ENCODE measurements at places on chromosomes 7 and 10.
A peak's percentile ranks its signal among the peaks of the same experiment; 100 is the strongest.

- DNase-seq = no peak
Measured at GRCh38 chr7:49773218-49773935, at the start of gene VWC2. TSS of gene VWC2 (plus strand) at chr7:49773638. CDS start at chr7:49775436, 1,798 bp downstream.

DNA sequence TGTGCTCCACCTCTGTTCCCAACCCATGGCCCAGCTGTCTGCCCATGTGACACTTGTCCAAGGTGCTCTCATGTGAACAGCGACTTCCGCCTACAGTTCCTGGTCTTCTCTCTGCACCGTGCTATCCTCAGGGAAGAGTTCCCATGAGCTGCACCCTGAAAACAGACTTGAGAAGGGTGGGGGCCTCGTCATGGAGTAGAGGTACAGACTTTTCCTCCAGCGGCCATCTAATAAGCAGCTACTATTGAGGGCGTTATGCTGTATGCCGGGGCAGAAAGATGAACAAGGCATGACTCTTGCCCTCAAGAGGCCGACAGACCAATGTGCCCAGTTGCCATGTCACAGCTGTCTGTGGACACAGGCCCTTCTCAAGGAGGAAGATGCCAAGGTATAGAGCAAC lies 25.4 kb upstream of the LYZL1 start:
- no peak for DNase-seq

DNA sequence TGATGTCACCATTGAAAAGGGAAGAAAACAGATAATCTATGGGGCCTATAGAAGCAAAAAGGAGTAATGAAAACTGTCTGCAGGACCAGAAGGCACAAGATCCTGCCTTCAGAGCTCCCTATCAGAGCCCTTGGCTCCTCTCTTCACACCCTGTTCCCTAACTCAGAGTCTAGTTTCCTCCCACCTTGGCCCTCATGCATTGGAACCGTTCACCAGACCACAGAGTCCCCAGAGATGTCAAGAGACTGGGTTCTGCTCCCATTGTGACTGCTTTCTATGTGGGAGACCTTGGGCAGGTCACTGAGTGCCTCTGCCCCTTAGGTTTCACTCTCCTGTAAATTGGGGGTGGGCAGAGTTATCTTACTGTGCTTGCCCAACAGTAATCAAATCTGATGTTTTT lies 80.1 kb upstream of the RPA3 start:
- DNase-seq = no peak

DNA sequence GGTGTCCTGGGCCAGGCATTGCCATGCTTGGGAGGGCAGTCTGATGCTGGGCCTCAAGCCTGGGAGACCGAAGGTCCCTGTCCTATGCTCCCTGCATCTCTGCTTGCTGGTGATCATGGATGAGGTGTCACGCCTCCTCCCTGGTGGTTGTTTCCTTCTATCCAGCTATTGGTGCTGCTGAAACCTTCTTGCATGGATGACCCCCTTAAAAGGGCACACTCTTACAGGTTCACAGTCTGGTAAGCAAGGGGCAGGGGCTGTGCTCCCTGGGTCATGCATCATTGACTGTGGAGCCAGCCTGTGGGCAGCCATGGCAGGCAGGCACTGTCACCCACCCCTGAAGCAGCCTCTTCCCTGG lies 36.8 kb upstream of the SLC29A3 start:
- no peak for DNase-seq

DNA sequence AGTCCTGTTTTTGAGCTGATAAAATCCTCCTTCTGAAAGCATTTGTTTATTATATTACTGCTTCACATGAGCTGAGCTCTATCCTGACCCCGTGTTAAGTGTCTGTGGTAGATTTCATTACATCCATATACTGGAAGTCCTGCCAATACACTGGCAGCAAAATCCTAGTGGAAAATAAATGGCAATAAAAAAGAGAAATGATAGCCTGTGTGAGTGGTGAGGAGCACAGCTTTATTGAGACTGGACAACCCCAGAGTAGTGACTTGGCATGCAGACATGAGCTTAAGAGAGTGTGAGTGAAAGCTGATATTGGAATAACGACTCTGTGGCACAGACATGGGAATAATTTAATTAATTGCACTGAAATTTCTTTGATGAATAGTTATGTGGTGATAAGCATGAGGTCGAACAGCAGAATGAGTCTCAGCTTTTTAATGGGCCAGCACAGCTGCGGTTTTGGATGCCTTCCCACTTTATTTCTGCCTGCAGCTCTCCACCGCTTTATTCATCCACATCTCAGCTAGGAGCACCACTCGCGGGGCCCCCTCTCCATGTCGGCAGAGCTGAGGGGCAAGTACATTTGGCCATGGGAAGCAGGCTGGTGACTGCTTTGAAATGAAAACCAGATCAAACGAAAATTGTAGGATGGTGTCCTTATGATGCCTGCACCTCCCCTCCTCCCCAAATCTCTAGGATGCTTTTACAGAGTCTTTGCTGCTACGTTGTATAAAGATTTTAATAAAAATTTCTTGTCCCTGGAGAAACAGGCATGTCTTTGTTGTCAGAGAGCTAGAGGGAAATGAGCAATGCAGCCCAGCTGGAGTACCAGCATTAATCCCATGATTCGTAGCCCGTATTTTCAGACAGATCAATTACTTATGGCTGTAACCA lies 494.3 kb downstream of the AUTS2 start:
- DNase-seq = no peak

GRCh38 chr10:1173091-1173490 lies 116.9 kb downstream of the WDR37 start:
- DNase-seq = no peak

DNA sequence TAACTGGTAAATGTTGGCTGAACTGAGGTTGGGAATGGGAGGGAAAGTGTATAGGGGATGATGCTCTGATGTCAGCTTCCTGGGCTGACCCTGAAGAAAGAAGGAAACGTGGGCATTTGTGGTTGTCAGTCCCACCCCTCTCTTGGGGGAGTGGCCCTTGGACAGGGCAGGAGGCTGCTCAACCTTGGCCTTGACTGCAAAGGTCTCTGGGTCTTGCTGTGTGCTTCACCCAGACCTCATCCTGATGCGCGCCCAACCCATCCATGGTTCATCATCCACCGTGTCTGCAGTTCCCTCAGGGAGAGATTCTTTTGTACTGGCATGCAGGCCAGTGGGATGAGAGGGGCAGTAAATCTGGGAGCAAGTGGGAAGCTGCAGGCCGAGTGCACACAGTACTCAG lies 4.7 kb upstream of the ZYX start:
- DNase-seq = no peak

- DNase-seq = no peak
Measured at GRCh38 chr10:59688921-59689351, 20.7 kb downstream of the SLC16A9 start.

GRCh38 chr7:85498031-85498430 lies 311.2 kb upstream of the SEMA3D start:
- DNase-seq = no peak

GRCh38 chr7:144048648-144049047 lies at the start of gene OR2A5:
TSS of gene OR2A5 (plus strand) at chr7:144048948. CDS start at chr7:144050402, 1,454 bp downstream.
- no peak for DNase-seq

- DNase-seq = peak; percentile 65
Measured at GRCh38 chr10:117167789-117168674, 29.3 kb upstream of the KCNK18 start.

GRCh38 chr10:31635009-31635408 lies 293.6 kb downstream of the ARHGAP12 start:
- no peak for DNase-seq
